Omental fat pad (tissue), 4 donors: ENCODE measurements at places on chromosomes 2 and 18. TPM values are rescaled to one million over a fixed set of nuclear protein-coding genes. Genes with fewer than 3 reads are reported as not detected.

IL36A gene
- total RNA-seq: not detected

BOLL gene
- total RNA-seq: not detected

CCL20 gene
- total RNA-seq: not detected

APCDD1 gene
- 252 TPM for total RNA-seq

- DNase-seq: no peak
These were observed 159.7 kb downstream of the DOCK10 start for GRCh38 chr2:224882291-224883171.

DNA sequence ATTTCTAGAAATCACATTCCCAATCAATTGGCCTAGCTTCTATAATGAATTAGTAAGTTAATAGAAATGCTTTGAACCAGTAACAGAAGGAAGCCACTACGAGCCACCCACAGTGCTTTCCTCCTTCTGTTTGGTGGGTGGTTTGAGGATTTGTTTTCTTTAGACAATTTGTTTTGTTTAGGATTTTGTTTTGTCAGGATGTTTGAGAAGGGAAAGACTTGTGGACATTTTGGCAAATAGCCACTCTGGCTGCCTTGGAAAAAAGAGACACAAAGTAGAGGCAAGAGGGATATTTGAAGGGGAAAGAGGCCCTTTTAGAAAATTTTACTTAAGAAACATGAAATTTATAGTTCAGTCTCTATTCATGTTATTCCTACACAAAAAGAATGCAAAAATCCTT is 47.7 kb downstream of the TANK start:
- DNase-seq: no peak

GRCh38 chr18:31148600-31148999 is 14.1 kb downstream of the DSC1 start:
- DNase-seq: no peak

- DNase-seq: peak; percentile 18
These were observed 53.9 kb downstream of the ANKMY1 start for GRCh38 chr2:240503848-240504247.

- DNase-seq: no peak
These were observed 35.0 kb upstream of the SOX11 start for GRCh38 chr2:5657231-5657630.

- DNase-seq: no peak
These were observed 31.3 kb downstream of the ABI2 start for GRCh38 chr2:203359450-203359849.

- DNase-seq: no peak
These were observed 171.7 kb upstream of the HS6ST1 start for GRCh38 chr2:128490321-128490720.

- DNase-seq: no peak
These were observed 405.7 kb upstream of the MMADHC start for GRCh38 chr2:149993316-149993715.
